ENCODE measurements at places on chromosomes 2 and 18.

DNA sequence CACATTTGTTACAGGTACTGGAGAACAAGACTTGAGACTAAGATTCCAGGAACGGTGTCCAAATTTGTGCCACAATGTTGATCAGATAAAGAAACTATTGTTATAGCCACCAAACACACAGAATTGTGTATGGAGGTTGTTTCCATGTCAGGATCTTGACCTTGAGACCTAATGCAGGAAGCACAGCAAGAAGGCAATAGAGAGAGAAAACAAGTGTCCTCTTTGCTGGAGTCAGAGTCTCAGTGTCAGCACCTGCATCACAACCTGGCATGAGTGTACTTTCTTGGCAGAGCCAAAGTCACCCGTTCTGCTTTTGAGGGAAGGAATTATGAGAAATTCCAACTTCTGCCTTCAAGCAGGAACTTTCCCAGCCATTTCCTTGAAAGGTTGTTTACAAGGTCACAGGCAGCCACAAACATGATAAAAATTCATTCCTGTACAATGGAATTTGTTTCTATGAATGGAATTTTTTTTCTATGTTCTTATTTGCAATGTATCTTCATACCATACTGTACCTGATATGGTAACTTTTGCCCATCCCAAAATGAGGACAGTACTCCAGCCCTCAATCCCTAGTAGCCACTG is 118.4 kb downstream of the PKP4 start:
- DNase-seq: no peak

GRCh38 chr2:121707920-121708361 is 28.7 kb downstream of the NIFK start:
- no peak for DNase-seq

DNA sequence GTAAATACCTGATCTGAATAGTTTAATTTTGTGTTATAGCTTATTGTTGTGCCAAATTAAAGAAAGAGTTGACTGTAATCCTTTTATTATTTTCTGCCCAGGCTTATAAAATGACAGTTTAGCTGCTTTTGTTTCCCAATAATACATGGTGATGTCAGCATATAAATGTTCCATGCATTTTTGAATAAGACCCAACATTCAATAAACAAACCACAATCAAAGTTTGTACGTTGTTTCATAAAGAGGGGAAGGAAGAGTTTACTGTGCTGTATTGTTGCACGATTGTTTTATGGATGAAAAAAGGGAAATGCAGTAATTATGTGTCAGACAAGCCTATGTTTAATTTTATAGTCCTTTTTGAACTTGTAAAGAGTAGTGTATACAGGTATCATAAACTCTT is 177.2 kb upstream of the SCN7A start:
- DNase-seq: no peak

GRCh38 chr2:197266477-197266876 is 44.1 kb downstream of the ANKRD44 start:
- DNase-seq: no peak

DNA sequence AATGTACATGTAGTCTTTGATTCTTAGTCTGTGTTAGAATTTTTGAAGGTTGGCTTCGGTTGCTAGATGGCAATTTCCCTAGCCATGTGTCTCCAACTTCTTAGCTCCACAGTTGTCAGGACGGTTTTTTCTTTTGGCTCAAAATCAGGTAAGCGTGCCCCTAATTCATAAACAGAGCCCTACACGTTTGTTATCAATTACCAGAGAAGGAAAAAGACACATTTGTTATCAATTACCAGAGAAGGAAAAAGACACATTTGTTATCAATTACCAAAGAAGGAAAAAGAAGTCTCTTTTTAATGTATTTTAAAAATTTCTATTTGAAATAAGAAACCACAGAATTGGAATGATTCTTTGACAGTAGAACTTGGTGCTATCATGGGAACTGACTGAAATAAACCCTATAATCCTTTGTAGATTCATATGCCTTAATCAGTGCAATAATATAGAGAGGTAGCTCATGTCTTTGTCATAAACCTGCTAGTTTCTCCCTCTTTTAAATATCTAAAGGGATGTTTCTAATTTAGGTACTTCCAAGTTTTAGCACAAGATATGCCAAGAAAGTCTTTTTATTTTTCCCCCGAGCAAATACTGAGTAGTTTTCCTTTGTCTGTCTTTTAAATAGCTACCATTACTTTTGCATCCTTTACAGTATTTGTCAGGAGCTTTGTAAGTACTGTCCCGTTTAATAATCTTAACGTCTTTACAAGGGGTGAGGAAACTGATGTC is 35.9 kb downstream of the CAMKMT start:
- DNase-seq: no peak

DNA sequence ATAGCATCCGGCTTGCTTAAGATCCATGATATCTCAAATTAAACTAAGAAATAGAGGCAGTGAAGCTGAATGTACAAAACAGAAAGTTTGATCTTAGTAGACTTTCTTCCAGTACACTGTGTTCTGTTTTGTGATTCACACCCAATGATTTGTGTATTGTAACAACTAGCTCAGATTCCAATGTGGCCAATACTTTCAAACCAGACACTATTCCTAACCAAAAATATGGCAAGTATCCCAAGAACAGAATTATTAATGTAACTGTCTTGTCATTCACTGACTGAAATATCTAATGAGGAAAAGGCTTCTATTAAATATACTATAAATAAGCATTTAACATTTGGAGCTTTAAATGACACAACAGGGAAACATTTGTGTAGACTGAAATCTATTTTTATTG is 299.1 kb downstream of the NRXN1 start:
- DNase-seq: no peak

GRCh38 chr2:184394642-184395041 is 203.7 kb upstream of the ZNF804A start:
- peak; percentile 7 for DNase-seq

DNA sequence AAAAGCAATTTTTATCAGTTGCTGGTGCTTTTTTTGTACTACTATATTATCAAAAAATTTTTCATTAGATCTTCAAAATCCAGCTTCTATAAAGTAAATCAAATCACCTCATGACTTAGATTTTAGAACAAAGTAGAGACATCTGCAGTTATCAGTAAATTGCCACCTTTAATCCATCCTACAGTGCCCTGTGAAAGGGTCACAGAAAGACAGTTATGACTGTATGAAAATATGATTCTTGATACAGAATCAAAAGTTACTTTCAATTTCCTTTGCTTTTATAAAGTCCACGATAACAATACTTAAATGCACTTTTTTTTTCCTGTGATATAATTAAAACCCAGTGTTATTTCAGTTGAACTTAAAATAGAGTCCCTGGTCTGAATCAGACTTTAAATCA is 61.4 kb downstream of the PRPF40A start:
- DNase-seq: no peak

GRCh38 chr2:211085056-211085680 is 528.8 kb downstream of the CPS1 start:
- peak; percentile 55 for DNase-seq

DNA sequence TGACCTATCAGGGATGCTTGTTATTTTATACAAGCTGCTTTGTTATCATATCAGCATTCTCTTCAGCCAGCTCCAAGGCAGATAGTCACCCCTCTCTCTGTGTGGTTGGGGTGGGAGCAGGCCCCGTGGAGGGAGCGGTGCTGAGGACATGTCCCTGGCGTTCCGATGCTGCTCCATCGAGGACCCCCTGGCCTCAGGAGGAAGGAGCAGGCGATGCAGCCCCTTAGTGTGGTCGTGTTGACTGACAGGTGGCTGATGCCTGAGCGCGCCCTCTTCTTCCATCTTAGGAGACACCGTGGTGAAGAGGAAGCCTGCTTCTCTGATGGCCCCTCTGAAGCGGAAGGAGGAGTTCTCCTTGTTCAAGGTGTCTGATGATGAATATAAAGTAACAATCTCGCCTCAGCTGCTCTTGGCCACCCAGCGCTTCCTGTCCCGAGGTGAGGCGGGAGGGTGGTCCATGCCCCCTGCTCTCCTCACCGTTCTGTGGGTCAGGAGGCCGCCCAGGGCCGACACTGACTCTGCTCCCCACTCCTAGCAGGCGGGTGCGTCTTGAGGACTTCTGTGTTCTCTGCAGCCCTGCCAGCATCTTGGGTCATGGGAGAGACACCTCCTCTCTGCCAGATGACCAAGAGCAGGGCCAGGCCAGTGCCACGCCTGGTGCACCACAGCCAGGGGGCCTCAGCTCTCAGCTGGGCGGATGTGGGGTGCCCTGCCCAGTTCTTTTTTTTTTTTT is 10.6 kb downstream of the CNNM3 start:
- DNase-seq: no peak

- no peak for DNase-seq
Measured at GRCh38 chr2:150122156-150122555, 365.3 kb downstream of the RND3 start.

GRCh38 chr2:64114912-64115277 is 29.3 kb downstream of the PELI1 start:
- no peak for DNase-seq

GRCh38 chr2:10933700-10934225 is 22.0 kb downstream of the KCNF1 start:
- no peak for DNase-seq

GRCh38 chr18:70256994-70257393 is 31.9 kb upstream of the SOCS6 start:
- no peak for DNase-seq

- DNase-seq: no peak
Measured at GRCh38 chr2:156538083-156538504, 101.9 kb downstream of the GPD2 start.

Data from spinal cord (tissue), 10 donors.